Glutamatergic neuron (in vitro differentiated cells): ENCODE measurements at places on chromosomes 4 and X. TPM values are rescaled to one million over a fixed set of nuclear protein-coding genes. Genes with fewer than 3 reads are reported as not detected.

- DNase-seq, result no peak
- no peaks in the 10 kb centered on the region for H3K4me1 ChIP-seq
- no peak overlapping the region for H3K27ac ChIP-seq
Measured at GRCh38 chr4:56857601-56858309, 36.3 kb upstream of the SPINK2 start.

- H3K4me3 ChIP-seq, result peak overlapping the region; percentile 10
- no peak for DNase-seq
Measured at GRCh38 chr4:124694946-124695598, 17.5 kb downstream of the ANKRD50 start.

- H3K36me3 ChIP-seq, result no peaks in the 10 kb centered on the region
- DNase-seq, result peak; percentile 12
- no peak overlapping the region for H3K27ac ChIP-seq
- H3K27me3 ChIP-seq, result peaks cover 4% of the 10 kb centered on the region
Measured at GRCh38 chr4:8771258-8771590, 100.4 kb downstream of the HMX1 start.

GRCh38 chr4:81605271-81605670, 133.6 kb upstream of the RASGEF1B start:
- no peak overlapping the region for H3K4me3 ChIP-seq
- no peak overlapping the region for H3K27ac ChIP-seq
- H3K36me3 ChIP-seq, result no peaks in the 10 kb centered on the region
- no peak for DNase-seq
- peaks cover 16% of the 10 kb centered on the region for H3K4me1 ChIP-seq
- peaks cover under 1% of the 10 kb centered on the region for H3K27me3 ChIP-seq

DNA sequence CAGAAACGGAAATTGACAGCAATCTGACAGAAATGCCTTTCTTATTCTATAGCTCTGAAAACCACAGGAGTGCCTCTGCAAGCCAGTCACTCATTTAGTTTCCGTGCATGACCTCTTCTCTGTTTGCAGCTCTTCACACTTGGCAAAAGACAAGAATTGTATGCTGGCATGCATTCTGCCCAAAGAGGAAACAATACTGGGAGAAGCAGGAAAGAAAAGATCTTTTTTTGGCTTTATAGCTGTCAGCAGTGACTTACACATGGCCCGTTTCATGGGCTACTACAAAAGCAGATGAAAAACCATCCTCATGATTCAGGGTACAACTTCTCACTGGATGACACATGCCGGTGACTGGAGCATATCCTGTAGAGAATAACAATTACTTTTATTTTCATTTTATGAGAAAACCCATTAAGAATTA, 249.4 kb downstream of the ADAMTS3 start:
- no peak for DNase-seq
- H3K27ac ChIP-seq, result no peak overlapping the region
- no peak overlapping the region for H3K4me3 ChIP-seq
- H3K36me3 ChIP-seq, result no peaks in the 10 kb centered on the region
- no peaks in the 10 kb centered on the region for H3K27me3 ChIP-seq

DNA sequence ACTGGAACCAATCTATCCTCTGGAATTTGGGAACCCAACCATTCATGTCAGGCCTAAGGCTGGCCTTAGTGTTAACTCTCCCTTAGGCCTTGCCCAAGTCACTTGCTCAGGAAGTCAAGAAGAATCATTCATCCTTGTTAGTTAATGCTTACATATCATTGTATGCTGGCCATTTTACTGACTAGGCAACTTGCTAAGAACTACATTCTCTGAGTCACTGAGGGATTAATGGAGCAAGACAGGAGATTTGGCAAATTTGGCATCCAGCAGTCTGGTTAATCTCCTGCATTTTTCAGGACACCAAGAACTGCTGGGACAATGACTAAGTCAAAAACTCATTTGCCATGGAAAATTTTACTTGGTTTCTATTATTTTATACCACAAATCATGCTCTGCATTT, 115.8 kb upstream of the DDIT4L start:
- H3K27ac ChIP-seq, result no peak overlapping the region
- DNase-seq, result no peak
- no peak overlapping the region for H3K4me3 ChIP-seq
- no peaks in the 10 kb centered on the region for H3K4me1 ChIP-seq

GRCh38 chrX:118971552-118971951, 2.9 kb upstream of the LONRF3 start:
- peaks cover 8% of the 10 kb centered on the region for H3K27me3 ChIP-seq
- no peak overlapping the region for H3K27ac ChIP-seq
- peaks cover 5% of the 10 kb centered on the region for H3K4me1 ChIP-seq
- no peak overlapping the region for H3K4me3 ChIP-seq
- no peak for DNase-seq

GRCh38 chrX:49071877-49072711, 1.7 kb downstream of the PRAF2 start:
- H3K27ac ChIP-seq, result peak overlapping the region; percentile 77
- no peaks in the 10 kb centered on the region for H3K36me3 ChIP-seq
- H3K4me3 ChIP-seq, result peak overlapping the region; percentile 94
- DNase-seq, result peak; percentile 70
- peaks cover 5% of the 10 kb centered on the region for H3K4me1 ChIP-seq
- peaks cover 5% of the 10 kb centered on the region for H3K27me3 ChIP-seq

GRCh38 chrX:132778917-132779316, 179.5 kb downstream of the HS6ST2 start:
- no peaks in the 10 kb centered on the region for H3K27me3 ChIP-seq
- H3K36me3 ChIP-seq, result no peaks in the 10 kb centered on the region
- H3K4me3 ChIP-seq, result no peak overlapping the region
- H3K4me1 ChIP-seq, result no peaks in the 10 kb centered on the region
- no peak overlapping the region for H3K27ac ChIP-seq

GRCh38 chr4:99755223-99755944, 61.2 kb upstream of the DAPP1 start:
- no peaks in the 10 kb centered on the region for H3K4me1 ChIP-seq
- no peak overlapping the region for H3K4me3 ChIP-seq
- H3K27me3 ChIP-seq, result peaks cover 2% of the 10 kb centered on the region

- peaks cover 45% of the 10 kb centered on the region for H3K4me1 ChIP-seq
- H3K4me3 ChIP-seq, result no peak overlapping the region
- no peak for DNase-seq
- peak overlapping the region; percentile 76 for H3K27ac ChIP-seq
- H3K27me3 ChIP-seq, result peaks cover 42% of the 10 kb centered on the region
Measured at GRCh38 chr4:7783541-7783940, 156.1 kb downstream of the AFAP1 start.

The TSPAN6 gene
- total RNA-seq, result 25.7 TPM

The HSPA4L gene
- 14.7 TPM for total RNA-seq

The STARD8 gene
- 1.1 TPM for total RNA-seq

The CXCL10 gene
- total RNA-seq, result not detected

The CT47B1 gene
- total RNA-seq, result not detected

The CYSLTR1 gene
- 0.25 TPM for total RNA-seq

The UGT2B15 gene
- not detected for total RNA-seq

The ZNF185 gene
- total RNA-seq, result 1.1 TPM
